H1 (cell line): ENCODE measurements at places on chromosomes 11 and 22.

- no peak for DNase-seq
These were observed 9.8 kb upstream of the HBE1 start for GRCh38 chr11:5279471-5280090.

GRCh38 chr11:127275774-127276173 is 275.2 kb upstream of the KIRREL3 start:
- no peak for DNase-seq

DNA sequence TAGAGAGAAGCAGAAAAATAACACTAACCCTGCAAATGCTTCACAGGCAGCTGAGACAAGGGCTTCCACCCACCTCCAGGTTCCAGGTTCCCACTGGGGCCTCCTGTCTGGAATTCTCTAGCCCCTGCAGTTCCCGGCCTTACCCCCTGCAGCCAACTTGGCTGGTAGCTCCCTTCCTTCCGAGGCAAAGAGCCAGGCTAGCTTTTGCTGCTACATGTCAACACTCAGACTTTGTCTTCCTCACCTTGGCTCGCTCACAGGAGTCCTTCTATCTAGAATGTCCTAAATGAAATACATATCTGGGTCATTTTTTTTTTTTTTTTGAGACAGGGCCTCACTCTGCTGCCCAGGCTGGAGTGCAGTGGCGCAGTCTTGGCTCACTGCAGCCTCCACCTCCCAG is 9.9 kb upstream of the TTLL1 start:
- no peak for DNase-seq

GRCh38 chr22:47192651-47193437 is 430.4 kb downstream of the TBC1D22A start:
- DNase-seq = no peak

DNA sequence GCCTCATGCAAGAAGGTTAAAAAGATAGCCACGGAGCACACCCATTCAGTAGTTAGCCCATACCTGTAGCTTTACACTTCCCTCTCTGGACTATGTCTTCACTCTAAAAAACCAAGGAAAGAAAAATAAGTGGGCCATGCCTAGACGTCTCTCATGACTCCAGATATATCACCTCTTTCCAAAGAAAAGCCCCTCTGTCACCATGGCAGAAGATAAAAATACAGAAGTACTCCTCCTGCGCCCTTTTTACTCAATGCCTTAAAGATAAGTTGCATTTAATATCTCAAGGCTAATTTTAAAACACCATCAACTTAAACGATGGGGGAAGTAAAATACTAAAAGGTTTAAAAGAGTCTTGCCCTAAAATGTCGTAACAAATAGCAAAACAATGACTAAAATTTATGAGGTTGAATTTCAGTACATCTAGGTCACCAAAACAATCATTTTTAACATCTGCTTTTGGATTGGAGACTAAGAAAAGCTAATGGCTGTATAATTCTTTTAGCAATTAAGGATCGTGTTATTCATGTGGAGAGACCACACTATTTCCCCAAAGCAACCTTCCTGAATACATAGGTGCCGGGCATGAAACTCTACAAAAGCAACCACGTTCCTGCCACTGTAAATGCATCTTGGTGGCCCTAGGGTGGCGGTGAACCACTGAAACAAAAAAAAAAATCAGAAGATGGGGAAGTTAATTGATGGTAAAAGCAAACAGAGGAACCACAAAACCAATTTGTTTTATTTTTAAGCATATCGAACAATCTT is 46.0 kb downstream of the CELF1 start:
- no peak for DNase-seq

- DNase-seq = no peak
These were observed 163.8 kb upstream of the BDNF start for GRCh38 chr11:27864091-27864491.

- no peak for DNase-seq
These were observed 999.0 kb downstream of the BRD1 start for GRCh38 chr22:48828688-48829087.

DNA sequence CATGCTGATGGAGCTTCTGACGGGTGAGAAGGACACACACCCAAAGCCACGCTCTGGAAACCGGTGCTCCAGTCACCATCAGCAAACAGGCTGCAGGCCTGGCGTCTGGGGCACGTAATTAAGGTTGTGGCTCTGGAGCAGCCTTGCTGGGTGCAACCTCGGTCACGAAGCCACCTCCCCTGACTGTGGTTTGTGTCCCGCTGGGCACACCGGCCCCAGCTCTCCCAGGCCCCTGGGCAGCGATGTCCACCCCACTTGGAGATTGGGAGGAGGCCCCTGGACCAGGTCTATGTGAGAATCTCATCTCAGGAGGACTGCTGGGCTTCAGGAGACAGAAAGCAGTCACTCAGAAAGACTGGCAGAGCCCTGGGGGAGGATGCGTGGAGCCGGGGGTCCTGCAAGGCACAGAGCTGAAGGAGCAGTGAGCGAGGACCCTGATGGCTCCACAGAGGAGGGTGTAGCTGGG is 631.6 kb downstream of the BRD1 start:
- no peak for DNase-seq

DNA sequence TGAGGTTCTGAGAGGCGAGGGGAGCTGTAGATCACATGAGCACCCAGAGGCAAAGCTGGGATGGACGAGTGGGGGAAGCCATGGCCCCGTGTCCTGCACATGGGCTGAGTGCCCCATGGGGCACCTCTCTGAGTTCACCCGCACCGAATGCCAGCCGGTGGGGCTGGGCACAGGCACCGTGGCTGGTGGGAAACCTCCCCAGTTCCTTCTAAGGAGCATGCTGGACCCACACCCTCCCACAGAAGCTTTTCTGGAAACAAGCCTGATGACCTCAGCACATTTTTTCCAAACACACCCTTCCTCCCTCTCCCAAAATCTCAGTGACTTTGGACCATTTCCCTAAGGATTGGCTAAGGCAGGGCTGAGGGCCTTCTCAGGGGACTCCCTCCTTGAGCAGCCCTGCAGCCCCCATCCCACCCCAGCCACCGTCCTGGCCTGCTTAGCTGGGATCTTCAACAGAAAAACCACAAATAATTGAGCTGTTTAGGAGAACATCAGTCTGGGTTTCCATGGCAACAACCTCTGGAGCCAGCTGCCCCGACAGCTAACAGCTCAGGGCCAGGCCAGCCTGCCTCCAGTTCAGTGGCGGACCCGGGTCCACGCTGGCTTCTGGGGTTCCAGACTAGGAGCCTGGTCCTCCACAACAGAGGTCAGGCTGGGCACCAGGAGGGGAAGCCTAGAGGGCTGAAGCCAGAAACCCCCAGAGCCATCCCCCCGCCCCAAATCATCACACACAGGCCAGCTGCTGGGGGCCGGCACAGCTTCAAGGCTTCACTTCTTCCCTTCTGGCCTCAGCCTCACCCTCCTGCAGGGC is 18.1 kb upstream of the LINC01488 start:
- DNase-seq = no peak

- no peak for DNase-seq
These were observed 25.4 kb downstream of the A4GALT start for GRCh38 chr22:42695294-42695693.

- no peak for DNase-seq
These were observed 2.1 kb upstream of the ZNHIT2 start for GRCh38 chr11:65119670-65119995.

DNA sequence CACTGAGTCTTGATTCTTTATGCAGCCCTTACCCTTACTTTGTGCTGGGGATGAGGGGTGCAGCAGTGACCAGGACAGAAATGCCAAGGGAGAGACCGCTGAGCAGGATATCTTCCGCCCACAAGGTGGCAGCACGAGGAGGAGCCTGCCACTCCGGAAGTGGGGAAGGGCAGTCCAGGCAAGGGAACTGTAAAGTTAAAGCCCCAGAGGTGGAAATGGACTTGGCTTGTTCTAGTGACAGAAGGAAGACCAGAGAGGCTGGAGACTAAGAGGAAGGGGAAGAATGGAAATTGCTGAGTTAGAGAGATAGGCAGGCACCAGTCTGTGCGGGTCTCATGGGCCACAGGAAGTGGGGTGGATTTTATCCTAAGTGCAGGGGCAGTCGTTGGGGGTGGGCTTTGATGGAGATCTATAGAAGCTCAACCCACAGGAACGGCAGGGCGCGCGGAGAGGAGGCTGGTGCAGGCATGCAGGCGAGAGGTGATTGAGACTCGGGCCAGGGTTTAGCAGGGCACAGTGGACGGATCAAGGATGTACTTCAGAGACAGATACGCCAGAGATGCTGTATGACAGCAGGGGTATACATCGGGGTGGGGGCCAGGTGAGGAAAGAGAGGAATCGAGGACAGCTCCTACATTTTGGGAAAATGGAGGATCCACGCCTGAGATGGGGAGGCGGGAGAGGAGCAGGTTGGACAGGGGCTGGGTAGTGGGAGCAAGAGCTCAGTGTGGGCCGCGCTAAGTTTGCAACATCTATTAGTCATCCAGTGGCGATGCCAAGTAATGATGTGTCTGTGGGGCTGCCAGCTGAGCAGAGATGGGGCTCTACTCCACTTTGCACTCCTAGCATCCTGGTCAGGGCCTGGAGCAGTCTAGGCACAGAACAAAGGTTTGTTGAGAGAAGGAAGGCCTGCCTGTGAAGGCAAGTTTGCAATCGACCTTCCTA is 3.3 kb upstream of the GRK2 start:
- DNase-seq = no peak

GRCh38 chr22:47553436-47553835 is 791.0 kb downstream of the TBC1D22A start:
- DNase-seq = no peak

DNA sequence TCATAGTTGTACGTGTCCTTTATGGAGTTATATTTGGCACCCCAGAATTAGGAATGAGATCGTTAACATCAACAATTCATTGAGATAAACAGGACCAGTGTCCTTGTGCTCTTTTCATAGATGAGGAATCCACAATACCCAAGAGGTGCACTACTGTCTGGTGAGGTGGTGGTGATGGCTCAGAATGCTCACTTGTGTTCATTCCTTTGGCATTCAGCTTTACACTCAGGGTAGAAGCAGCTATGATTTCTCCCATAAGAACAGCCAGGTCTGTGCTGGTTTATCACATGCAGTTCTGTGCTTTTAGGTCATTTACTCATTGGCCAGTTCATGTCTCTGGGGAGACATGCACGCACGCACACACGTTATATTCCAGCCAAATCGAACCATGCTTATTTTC is 167.2 kb downstream of the FAT3 start:
- DNase-seq = no peak

DNA sequence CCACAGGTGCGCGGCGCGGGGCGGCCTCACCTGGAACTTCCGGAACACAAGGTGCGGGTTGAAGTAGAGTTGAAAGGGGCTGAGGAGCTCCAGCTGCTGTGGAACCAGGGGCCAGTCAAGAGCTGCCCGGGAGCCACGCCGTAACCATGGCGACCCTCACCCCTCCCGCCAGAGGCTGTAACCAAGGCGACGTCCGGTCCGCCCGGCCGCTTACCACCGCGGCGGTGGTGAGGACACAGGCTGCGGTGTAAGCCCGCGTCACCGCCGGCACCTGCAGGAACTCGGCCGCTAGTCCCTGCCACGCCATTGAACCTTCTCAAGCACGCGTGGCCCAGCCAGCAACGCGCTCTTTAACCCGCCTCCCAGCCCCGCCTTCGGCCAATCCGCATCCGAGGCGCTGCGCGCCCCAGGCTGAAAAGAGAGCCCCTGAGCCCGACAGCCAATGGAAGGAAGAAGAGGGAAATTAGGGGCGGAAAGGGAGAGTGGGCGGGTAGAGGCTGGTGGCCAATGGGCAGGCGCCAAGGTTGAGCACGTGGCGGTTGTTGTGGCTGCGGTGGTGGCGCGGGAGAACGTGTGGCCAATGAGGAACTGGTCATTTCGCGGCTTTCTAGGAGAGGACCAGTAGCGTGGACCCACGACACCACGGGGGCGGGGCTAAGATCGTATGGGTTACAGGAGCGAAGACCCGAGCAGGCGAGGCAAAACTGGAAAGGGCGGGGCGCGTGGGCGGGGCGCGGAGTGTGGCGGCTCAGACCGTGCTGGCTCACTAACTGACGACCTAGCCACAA is at the start of gene DERL3:
Gene DERL3, minus strand, starts transcription at position 326 of the 788 bp plus-strand sequence. Its CDS starts 19 bp downstream, at position 307.
- DNase-seq = peak; percentile 99

GRCh38 chr22:30881361-30882183 is 87.0 kb downstream of the MORC2 start:
- no peak for DNase-seq

DNA sequence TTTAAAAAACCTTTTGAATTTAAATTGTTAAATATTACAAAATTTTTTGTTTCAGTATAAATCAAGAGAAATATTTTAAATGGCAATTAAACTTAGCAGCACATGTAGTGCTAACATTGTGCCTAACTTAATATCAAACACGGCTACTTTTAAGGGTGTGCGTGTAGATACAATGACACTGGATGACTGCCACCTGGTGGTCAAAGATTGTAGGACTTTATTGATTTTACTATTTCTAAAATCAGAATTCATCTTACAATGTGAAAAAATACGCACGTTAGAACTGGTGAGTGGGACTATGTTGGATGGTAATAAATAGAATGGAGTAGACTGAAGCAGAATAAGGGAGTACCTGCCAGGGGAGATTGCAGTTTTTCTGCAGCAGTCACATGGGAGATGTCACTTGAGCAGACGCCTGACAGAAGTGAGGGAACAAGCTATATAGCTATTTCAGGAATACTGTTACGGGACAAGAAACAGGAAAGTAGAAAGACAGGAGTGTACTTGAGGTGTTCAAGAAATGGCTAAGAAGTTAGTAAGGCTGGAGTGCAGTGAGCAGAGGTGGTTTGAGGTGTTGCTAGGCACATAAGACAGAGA is 52.9 kb downstream of the UVRAG start:
- no peak for DNase-seq

DNA sequence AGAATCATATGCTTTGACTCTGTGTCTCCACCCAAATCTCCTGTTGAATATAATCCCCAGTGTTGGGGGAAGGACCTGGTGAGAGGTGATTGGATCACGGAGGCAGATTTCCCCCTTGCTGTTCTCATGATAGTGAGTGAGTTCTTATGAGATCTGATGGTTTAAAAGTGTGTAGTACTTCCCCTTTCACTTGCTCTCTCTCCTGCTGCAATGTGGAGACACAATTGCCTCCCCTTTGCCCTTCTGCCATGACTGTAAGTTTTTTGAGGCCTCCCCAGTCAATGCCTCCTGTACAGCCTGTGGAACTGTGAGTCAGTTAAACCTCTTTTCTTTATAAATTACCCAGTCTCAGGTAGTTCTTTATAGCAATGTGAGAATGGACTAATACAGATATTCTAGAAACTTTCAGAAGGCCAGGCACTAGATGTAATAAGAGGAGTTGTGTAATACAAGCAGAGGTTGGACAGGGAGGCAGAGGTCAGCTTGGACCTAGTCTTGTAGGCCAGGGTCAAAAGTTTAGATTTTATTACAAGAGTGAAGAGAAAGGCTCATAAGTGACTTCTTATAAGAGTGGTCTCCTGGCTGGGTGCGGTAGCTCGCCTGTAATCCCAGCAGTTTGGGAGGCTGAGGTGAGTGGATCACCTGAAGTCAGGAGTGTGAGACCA is 9.3 kb upstream of the SERPING1 start:
- DNase-seq = no peak

DNA sequence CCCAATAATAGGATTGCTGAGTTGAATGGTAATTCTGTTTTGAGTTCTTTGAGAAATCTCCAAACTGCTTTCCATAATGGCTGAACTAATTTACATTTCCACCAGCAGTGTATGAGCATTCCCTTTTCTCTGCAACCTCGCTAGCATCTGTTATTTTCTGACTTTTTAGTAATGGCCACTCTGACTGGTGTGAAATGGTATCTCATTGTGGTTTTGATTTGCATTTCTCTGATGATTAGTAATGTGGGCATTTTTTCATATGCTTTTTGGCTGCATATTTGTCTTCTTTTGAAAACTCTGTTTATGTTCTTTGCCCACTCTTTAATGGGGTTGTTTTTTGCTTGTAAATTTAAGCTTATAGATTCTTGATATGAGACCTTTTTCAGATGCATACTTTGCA is 97.4 kb downstream of the FDX1 start:
- DNase-seq = no peak

- no peak for DNase-seq
These were observed 298.7 kb upstream of the ZC3H12C start for GRCh38 chr11:109794501-109794900.
